ENCODE measurements at places on chromosomes 12 and 14.

- no peak for DNase-seq
Measured at GRCh38 chr12:89059721-89060541, 292.4 kb downstream of the DUSP6 start.

DNA sequence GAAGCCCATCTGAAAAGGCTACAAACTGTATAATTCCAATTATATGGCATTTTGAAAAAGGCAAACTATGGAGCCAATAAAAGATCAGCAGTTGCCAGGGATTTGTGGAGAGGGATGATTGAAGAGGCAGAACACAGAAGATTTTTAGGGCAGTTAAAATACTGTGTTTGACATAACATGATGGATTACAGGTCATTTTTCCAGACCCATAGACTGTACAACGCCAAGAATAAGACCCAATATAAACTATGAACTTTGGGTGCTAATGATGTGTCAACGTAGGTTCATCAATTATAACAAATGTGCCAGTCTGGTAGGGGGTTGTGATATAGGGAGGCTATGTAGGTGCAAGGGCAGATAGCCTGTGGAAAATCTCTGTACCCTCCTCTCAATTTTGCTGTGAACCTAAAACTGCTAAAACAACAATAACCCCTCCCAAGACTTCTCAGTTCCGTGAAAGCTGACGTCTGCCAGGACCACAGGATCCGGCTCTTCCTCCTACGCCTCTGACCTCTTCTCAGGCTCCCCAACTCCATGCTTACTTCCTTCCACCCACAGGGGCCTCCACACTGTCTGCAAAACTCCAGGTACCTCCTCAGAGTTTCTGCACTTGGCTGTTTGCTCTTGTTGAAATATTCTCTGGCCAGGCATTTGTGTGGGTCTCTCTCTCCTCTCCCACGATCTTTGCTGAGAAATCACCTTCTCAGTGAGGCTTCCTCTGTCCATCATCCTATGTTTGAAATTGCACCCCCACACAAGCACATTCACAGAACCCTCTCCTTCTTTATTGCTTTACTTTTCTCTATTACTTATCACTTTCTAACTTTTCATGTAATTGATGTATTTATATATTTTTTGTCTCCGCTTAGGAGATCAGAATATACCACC, 131.4 kb downstream of the BBS10 start:
- DNase-seq: peak; percentile 6

GRCh38 chr14:73255693-73256225, 18.5 kb downstream of the PAPLN start:
- DNase-seq: no peak

DNA sequence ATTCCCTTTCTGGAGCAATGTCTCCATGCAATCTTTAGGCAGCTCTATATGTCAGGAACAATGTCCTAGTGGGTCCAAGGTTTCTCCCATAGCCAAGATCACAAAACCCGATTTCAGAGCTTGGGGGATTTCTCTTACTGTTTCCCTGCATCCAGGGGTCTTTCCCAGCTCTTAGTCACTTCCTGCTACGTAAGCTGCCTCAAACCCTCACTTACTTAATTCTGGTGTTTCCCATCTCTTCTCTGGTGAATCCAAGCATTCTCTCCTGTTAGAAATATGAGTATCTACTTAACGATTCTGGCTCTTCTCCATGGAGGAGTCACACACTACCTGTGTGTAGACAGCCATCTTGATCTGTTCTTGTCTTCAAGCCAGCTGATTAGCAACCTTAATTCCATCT, 80.0 kb downstream of the IFNG-AS1 start:
- DNase-seq: no peak

DNA sequence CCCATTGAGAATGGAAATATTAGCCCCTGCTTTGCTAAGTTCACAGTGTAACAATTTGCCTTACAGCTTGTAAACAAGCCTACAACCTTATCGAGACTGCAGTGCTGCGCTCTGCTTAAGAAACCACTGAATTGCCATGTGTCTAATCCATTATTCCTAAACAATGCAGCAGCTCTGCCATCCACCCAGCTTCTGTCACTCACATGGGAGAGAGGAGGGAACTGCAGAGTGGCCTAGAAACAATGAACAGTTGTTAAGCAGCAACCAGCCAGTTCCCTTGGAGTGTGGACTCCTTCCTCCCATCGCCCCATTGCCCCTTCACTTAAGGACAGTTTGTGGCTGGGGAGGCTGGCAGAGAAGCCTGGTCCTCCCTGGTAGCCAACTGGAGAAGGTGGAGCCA, 42.9 kb downstream of the TESPA1 start:
- DNase-seq: no peak

GRCh38 chr12:12278899-12279298, 12.1 kb upstream of the LRP6 start:
- DNase-seq: no peak

DNA sequence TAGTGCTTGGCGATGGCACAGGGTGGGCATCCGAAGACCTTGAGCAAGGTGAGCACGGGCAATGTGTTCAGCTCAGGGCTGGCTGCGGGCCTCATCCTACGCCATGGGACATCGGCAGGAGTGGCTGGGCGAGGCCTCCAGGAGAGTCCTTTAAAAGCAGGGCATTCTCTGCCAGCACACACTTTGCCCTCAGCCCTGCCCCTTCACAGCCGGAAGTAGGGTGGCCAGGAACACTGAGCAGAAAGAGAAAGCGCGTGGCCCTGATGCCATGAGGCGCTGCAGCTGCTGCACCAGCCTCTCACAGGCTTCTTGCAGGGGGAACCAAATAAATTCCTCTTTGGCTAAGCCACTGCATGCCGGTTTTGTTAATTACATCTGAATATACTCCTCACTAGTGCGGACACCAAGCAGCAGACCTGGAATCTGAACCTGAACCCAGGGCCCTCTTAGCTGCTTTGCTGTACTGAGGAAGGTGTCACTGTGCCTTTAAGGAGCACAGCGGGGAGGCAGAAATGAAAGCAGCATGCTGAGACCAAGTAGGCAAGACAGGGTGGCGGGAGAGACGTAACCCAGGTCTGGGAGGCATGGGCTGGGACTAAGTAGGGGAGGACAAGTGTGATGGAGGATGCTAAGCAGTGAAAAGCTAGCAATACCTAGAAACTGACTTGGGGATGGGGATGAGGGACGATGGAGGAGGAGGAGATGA, 155.2 kb downstream of the TTC7B start:
- no peak for DNase-seq

GRCh38 chr14:71713016-71713415, 219.2 kb upstream of the RGS6 start:
- DNase-seq: no peak

DNA sequence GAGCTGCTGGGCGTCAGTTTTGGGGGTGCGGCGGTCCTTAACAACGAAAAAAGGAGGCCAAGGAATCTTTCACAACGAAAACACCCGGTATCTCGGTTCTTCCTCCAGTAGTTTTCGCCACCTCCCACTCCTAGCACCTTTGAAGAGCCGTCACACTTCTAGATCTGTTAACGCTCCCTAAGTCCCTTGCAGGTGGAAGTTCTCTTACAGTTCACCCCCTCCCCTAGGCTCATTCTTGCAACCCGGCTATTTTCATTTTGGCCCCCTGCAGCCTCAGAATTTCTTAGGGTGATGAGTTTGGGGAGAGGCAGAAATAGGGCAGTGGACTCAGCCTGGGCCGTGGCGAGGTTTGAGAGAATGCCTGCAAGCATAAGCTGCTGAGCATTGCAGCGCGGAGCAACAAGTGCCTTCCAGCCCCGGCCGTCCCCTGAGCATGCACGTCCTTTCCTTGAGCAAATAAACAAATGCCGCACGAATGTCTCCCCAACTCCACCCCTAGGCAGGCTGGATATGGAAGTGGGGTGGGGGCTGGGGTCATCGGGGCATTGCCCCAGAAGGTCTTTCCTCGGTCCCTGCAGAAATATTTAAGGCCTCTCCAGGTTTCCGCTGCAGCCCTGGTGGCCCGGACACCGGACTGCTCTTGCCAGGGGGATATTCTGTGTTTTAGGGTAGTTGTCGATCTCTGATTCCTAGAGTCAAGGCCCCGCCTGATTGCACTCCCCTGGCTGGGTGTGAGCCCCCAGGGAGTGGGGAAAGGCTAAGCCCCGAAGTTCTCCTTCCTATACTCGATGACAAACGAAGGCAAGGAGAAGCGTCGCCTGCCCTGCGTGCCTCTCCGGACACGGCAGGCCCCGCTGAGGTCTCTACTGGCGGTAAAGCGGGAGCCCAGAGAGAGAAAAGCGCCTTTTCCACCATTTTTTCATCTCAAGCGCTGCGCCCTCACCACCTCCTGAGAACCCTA, 1.6 kb downstream of the RFX4 start:
- DNase-seq: no peak

DNA sequence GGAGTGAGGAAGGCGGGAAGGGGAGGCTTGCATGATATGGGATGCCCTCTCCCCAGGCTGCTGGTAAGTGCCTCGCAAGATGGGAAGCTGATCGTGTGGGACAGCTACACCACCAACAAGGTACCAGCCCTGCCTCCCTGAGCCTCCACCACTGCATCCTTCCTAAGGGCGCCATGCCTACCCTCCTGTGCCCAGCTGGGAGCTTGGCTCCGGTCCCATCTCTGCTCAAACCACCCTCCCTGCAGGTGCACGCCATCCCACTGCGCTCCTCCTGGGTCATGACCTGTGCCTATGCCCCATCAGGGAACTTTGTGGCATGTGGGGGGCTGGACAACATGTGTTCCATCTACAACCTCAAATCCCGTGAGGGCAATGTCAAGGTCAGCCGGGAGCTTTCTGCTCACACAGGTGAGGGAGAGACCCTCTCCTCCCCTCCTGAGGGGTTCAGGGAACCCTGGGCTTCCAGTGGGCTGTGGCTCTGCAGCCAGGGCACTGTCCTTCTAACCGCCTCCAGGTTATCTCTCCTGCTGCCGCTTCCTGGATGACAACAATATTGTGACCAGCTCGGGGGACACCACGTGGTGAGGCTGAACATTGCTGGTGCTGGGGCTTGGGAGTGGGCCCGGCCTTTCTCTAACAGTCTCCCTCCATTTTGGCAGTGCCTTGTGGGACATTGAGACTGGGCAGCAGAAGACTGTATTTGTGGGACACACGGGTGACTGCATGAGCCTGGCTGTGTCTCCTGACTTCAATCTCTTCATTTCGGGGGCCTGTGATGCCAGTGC, 2.6 kb downstream of the GNB3 start:
- no peak for DNase-seq

GRCh38 chr12:11810206-11810545, 160.7 kb downstream of the ETV6 start:
- DNase-seq: no peak

GRCh38 chr14:89915114-89915878, 39.2 kb downstream of the EFCAB11 start:
- peak; percentile 29 for DNase-seq

DNA sequence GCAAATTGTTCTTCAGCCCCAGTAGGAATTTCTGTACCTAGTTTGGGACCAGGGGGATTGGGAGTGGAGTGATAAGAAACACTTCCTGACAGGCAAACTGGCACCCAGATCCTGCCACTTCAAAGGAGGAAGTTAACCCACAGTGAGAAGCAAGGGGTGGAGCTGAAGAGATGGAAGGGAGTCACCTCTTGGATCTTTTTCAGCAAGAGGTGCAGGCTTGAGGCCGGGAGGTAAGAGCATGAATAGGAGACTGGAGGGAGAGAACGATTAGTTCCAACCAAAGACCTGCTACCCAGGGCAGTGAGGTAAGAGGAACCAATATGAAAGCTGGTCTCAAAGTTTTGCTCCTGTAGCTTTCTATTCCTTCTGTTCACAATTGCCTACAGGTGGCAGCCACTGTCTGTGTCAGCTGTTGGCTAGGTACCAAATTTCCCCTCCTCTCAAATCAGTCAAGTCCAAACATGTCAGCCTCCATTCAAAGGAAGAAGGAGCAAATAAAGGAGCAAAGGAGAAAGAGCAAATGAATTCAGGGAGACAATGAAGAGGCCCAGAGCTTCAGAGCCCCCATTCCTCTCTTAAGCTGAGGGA, 14.9 kb upstream of the TAC3 start:
- DNase-seq: no peak

- DNase-seq: no peak
Measured at GRCh38 chr14:31024010-31024480, 1.4 kb upstream of the AP4S1 start.

DNA sequence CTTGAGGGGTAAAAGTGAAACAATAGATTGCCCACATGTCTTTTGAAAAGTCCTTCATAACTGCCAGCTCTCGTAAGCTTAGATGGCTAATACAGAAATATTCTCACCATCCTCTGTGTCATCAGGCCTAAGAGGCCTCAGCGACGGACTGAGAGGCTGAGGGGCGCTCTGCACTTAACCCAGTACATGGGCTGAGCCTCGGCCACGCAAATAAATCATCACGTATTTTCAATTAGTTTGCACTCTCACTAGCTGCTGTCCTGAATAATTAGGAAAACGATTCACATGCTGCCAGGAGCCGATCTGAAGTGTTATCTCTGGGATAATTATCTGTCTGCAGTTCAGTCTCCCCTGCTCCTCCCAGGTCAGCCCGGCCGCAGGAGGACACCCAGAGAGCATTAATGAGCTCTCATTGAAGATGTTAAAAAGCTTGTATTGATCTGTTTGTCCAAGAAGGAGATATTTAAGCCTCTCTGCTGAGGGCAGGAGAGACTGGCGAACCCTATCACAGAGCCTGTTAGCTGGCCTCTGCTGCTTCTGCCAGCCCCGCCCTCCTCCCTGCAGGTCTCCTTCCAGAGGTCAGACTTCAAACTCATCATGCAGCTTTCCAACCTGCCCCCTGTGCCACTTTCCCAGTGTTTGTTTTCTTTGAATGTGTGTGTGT, 1051.3 kb downstream of the VRK1 start:
- DNase-seq: no peak

GRCh38 chr12:8080120-8080519, 2.0 kb upstream of the NECAP1 start:
- DNase-seq: no peak

DNA sequence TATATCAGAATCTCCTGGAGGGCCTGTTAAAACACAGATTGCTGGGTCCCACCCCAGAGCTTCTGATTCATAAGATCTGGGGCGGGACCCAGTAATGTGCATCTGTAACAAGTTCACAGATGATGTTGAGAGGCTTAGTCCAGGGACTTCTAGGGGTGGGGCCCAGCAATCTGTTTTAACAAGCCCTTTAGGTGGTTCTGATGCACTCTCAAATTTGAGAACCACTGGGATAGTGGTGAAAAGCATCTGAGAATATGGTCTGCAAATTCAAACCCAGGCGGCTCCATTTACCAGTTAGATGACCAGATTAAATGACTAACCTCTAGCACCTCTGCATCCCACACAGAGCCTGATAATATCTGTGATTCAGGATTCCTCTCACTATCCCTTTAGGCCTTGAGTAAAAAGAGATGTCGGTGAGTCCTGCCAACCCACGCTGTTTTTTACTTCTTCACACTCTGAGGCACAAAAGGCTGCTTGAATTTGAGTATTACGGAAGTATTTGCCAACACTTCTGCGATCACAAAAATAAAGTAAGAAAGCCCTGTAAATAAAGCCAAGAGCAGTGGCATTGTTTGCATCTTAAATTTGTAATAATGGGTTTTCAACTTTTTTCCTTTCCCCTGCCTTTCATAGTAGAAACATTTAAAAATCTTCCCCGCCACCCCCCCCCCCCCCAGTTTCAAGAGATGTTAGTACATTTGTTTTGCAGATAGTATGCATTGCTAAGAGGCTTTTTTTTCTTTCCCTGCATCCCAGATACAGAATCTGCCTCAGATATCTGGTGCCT, 1.8 kb upstream of the FRS2 start:
- no peak for DNase-seq

GRCh38 chr14:90562652-90563051, 165.8 kb downstream of the CALM1 start:
- DNase-seq: no peak

Measured in T-helper 1 cell (primary cell).